ENCODE measurements at places on chromosomes 5 and 9. TPM values are rescaled to one million over a fixed set of nuclear protein-coding genes. Genes with fewer than 3 reads are reported as not detected.

- no peak for DNase-seq
Measured at GRCh38 chr9:125515983-125516940, 190.7 kb downstream of the MAPKAP1 start.

- no peak for DNase-seq
Measured at GRCh38 chr9:82912645-82913044, 150.3 kb downstream of the RASEF start.

- DNase-seq = no peak
Measured at GRCh38 chr5:91369480-91369879, 13.6 kb downstream of the ARRDC3 start.

DNA sequence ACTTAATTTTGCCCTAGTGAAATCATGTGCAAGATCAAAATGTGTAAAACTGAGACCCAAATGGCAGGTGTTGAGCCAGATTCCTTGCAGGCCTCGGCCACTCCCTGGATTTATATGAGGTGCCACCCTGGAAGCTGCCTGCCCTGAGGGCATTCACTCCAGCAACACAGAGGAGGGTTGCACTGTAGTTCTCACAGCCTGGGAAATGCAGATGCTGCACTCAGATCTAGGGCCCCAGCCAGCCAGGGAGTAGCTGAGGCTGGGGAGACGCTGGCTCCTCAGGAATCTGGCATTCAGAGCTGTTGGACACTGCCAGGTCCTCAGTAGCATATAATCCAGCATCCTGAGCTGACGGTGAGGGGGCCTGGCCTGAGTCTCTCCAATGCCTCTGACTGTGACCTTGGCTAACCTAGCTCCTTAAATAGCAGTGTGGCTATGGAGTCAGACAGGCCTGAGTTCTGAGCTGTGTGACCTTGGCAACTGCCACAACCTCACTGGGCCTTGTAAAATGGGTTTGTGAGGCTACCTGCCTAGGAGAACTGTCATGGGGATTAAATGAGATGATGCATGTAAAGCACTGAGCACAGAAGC lies 8.7 kb downstream of the KCNMB1 start:
- DNase-seq = no peak

DNA sequence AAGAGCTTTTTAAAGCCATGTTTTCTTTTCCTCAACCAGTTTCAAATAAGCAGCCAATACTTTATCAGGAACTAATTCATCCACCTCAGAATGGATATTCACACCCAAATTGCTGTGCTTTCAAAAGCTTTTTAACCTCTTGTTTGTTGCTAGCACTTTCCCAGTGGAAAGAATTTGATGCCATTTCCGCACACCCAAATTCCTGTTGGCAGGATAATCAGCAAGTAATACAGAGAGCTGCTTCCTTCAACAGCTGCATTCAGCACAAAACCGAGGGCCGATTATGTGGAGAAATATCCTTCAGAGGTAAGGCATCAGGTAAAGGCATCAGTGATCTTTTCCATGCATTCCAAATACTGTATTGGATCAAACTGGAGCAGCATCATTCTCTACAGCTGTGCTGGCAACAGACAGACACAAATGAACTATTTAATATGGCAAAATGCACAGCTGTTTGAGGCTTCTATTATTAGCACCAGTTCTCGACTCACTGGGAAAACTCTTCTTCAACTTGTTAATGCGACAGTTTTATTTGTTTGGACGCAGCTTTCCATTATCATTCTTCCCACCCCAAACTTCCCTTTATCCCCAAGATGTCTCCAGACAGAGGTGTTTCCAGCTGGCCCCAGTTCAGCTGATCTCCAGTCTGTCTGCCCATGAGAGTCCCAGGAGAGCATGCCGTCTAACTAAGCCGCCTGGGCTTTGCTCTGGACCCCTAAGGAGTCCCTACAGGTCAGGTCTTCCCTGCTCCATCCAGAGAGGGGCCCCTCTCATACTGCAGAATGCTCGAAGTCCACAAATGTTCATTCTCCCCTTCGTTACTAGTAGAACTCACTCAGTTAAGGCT lies 22.2 kb upstream of the MGAT1 start:
- no peak for DNase-seq

- no peak for DNase-seq
Measured at GRCh38 chr9:26891726-26892125, 876 bp downstream of the CAAP1 start.

DNA sequence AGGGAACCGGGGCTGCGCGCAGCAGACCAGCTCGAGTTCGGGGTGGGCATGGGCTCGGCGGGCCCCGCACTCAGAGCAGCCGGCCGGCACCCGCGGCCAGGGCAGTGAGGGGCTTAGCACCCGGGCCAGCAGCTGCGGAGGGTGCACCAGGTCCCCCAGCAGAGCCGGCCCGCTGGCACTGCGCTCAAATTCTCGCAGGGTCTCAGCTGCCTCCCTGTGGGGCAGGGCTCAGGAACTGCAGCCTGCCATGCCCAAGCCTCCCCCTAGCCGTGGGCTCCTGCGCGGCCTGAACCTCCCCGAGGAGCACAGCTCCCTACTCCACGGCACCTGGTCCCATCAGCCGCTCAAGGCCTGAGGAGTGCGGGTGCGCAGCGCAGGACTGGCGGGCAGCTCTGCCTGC lies 172.9 kb upstream of the SLC30A5 start:
- no peak for DNase-seq

KIF20A gene
- total RNA-seq = 106 TPM

TRIP13 gene
- total RNA-seq = 27.2 TPM

QRFP gene
- not detected for total RNA-seq

FOXD4 gene
- total RNA-seq = not detected
